ENCODE measurements at places on chromosomes 12 and 14.

DNA sequence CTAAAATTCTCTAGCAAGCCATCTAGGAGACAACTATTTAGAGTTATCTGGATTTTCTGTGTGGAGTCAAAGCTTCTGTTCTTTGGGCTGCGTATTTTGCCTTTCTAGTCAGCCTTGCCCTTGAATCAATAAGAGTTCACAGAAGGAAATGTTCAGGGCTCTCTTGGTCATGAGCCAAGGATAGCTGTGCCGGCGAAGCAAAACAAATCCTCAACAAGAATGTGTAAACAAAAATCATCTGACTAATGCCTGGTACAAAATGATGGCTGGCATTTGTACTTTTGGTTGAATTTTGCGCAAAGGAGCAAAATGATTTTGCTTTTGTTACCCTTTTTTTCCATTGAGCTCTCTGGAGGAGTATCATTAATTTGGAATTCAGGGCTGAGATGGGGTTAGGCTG is 171.1 kb downstream of the DACT1 start:
- DNase-seq = no peak

DNA sequence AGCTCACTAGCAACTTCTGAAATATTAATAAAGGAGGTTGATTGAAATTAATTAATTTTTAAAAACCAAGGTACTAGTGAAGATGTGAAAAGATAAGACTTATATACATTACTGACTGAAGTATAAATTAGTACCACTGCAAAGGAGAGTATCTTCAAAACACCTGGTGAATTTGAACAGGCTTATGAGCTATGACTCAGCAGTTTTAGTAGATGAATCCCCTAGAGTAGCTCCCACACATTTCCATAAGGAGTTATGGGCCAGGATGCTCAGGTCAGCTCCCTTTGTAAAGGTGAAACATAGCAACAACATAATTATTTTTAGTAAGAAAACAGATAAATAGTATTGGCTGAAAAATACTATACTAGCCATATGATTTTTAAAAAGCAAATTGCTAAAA is 218.6 kb downstream of the SYT1 start:
- no peak for DNase-seq

DNA sequence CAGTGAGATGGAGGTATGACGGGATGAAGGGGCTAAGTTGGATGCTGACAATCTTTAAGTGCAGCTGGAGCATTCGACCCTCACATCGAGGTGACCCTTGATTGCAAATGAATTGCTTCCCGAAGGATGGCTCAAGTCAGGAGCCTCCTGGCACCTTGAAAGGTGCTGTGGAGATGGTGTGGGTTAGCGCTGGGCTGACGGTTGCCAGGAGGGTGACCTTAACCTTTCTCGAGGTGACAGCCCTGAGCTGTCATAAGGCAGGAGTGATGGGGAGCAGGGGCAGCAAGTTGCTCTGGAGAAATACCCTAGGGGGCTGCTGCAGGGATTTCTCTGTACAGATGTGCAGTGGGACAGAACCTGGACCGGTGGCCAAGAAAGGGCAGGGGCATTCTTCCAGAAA is 122.8 kb downstream of the CRACR2A start:
- DNase-seq = no peak

GRCh38 chr14:51884086-51884927 is 23.9 kb downstream of the GNG2 start:
- DNase-seq = peak; percentile 39

GRCh38 chr12:108633534-108634248 is at the start of gene SELPLG:
Gene SELPLG, minus strand, starts transcription at chr12:108633894. Its CDS starts 9,587 bp downstream, at chr12:108624307.
- no peak for DNase-seq

- DNase-seq = peak; percentile 63
Observed at GRCh38 chr12:120199595-120200306, 1.2 kb downstream of the RPLP0 start.

- no peak for DNase-seq
Observed at GRCh38 chr12:18683327-18684013, 54.3 kb downstream of the PLCZ1 start.

DNA sequence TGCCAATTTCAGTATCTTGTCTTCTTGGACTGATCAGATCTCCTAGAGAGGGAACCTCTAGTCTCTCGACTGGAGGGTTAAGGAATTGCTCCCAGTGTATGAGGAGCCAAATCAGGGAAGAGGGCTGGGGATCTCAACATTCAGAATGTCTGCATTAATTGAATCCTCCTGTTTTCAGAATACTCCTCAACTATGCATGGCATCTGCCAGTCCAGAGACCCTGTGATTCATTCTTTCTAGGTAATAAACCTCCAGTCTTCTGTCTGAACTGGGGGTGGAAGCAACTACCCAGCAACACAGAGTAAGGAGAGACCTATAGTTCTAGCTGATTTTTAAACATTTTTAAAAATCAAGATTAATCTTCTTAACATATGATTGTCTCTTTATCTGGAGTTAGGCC is 92.7 kb downstream of the AKAP6 start:
- no peak for DNase-seq

DNA sequence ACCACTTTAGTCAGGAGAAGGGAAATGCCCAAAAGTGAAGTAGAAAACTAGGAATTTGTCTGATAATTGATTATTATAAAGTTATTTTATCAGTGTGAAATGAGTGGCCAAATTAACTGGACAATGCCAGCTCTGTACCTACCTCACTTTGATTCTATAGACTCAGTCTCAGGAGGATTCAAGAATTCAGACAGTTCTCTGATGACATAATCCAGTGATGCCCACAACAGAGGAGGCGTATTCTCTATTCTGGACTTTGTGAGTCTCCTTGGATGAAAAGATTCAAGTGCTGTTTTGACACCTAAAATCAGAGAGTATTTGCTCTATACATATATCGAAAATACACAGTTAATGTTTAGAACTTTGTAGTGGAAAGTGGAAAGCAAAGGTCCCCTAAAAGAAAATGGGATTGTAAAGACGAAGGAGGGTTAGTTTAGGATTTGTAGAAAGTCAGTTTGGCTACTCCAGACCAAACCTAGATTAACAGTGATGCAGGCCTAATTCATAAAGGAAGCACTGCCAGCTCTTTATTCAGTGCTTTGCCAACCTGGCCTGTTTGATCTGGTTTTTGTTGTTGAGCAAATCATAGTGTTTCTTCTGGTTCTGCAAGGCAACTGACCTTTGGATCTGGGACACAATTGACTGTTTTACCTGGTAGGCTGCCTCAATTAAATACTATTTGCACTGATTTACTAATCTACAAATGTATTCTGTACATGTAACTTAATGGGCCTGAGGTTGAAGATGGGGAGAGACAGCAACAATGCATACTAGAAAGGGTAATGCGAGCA is 67.4 kb downstream of the DAD1 start:
- no peak for DNase-seq

GRCh38 chr14:68309616-68310015 is 483.3 kb downstream of the ZFP36L1 start:
- no peak for DNase-seq

DNA sequence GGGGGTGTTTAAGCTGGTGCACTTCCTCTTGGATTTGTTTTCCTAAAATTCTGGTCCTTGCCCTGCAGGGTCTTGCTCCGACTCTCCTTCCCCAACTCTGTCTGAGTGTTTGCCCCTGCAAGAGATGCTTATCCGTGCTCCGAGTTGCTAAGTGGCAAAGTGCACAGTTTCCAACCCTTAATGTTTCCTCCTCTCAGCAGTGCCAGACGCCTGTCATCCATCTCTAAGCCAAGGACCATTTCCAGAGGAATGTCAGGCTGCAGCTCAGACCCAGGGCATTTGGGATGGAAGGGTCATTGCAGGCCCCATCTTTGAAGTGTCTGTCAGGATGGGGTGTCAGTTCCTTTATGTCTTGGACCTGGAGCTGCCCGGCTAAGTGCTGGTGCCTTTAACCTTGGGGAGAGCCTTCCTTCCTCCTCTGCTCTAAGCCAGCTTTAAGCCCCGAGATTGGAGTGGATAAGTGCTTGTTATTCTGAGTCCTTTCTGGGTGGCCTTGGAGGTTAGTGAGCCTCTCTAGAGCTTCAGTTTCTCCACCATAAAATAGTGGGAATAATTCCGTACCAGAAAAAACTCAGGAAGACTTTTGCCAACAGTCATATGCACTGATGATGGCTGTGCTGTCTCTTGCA is 15.0 kb downstream of the WNT5B start:
- no peak for DNase-seq
